ENCODE measurements at places on chromosomes 5 and 9.

DNA sequence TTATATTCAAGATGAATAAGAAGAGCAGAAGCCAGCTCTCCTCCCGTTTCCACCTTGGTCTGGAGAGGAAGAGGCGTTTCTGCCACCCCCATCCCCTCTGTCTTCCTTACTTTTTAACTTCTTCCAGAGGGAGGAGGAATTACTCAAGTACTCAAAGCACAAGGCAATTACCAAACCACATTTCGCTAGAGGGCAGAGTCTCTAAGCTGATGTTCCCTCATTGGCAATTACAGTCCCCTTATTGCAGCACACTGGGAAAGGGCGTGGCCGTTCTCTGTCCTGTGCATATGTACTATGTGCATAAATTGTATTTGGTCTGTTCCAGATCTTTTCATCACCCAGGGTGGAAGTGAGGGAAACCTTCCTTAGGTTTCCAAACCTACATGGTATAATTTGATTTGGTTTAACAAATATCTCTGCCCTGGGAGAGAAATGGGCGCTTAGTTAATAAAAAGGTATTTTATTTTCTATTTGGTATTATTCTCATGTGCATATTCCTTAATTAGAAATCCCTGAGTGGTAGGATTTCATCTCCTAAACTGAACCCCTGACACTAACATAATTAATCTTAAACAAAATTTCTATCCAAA, 29.8 kb upstream of the ALDOB start:
- no peak for DNase-seq

DNA sequence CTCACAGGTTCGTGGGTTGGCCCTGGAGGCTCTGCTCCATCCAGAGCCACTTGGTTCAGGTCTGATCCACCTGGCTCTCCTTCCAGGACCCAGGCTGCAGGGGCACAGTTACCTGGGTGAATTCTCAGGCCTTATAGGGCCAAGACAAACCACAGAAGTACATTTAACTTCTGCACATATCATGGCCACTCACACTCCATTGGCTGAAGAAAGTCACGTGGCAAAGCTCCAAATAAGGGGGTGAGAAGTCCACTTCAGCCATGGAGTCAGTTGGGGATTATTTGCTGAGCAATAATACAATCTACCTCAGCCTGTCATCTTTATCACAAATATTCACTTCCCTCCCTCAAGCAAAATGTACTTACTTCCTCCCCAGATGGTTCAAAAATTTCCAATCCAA, 83.6 kb downstream of the MACROH2A1 start:
- DNase-seq, result no peak

GRCh38 chr5:33997331-33997983, 10.4 kb downstream of the AMACR start:
- DNase-seq, result no peak

DNA sequence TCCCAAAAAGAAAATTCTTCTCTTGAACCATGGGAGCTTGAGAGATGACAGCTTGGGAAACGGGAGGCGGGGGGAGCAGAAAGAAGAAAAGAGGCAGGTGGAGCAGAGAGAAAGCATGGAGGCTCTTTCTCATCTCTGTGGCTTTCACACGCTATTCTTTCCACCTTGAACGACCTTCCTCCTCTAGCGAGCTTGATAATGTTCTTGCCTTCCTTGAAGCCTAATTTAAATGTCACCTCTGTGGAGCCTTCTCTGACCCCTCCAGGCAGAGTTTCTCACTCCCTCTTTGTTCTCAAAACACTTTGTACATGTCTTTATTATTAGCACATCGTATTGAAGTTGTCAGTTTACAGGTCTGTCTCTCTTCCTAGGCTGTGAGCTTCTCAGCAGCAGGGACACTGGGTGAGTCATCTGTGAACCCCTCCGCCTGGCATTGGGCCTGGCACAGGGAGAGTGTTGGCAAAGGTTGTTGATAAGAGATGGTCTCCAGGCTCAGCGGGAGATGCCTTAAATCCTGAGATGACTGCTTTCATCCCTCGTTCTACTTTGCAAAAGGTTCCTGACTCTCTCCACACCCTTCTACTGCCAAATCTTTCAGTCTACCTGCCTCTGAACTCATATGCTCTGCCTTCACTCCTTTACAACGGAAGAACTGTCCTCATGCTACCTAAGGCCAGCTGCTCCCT, 14.1 kb upstream of the STRBP start:
- no peak for DNase-seq

DNA sequence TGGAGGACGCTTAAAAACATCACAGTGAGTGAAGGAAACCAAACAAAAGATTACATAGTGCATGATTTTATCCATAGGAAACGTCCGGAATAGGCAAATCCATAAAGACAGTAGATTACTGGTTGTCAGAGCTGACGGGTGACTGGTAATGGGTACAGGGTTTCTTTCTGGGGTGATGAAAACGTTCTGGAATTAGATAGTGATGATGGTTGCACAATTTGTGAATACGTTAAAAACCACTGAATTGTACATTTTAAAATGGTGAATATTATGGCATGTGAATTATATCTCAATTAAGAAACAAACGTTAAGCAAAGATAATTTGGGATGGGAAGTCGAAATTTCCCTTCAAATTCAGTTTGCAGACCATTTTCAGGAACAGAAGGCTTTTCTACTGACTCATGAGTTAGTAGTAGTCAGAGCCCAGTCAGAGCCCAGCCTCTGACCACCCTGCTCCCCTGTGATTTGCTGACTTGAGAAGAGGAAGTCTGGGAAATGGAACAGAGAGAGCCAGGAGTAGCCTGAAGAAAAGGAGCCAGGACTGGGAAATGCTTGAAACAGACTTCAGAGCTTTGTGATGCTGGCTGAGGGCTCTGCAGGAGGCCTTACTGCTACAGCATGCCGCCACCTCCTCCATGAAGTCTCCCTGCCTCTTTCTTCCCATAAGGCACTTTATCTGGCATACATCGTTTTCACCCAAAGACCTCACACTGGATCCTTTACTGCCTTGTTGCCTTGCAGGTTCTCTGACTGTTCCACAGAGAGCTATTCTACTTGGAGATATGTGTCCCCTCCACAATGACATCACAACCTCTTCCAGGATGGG, 46.4 kb upstream of the CTNNA1 start:
- DNase-seq, result no peak

- peak; percentile 61 for DNase-seq
Observed at GRCh38 chr9:114930056-114930812, at the start of gene TNFSF8. Gene TNFSF8 (minus strand): TSS chr9:114930591. CDS start chr9:114930303, 288 bp downstream.

DNA sequence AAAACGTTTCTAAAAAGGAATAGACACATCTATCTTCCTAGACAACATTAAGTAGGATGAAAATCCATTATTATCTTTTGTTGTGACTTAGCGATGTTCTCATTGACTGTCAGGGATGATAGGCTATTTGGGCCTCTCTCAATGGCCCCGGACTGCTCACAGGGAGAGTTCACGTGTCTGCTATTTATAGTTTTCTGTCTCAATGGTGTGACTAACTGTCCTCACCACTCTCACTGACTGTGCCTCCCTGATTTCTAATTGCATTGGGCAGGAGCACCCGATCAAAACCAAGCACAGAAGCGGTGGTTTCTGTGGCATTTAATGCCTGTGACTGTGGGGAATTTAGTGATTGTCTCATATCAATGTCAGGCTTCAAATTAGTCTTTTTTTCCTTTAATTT, 286.7 kb upstream of the KLF9 start:
- DNase-seq, result no peak

- DNase-seq, result no peak
Observed at GRCh38 chr5:102743900-102744299, 11.2 kb upstream of the PAM start.

DNA sequence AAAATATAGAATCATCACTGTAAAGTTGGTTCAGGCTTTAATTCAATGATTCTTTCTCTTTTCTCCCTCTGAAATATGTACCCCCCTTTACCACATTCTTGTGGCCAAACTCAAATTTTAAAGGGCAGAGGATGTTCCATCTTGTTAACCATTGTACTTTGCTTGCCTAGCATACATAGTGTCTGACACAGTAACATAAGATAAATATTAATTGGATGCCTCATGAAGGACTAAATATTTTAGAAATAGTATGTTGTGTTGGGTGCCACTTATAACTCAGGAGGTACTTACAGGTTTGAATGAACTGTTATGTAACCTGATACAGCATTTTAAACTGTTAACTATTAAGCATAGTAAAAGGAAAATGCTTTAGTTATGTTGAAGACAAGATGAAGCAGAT, 71.5 kb downstream of the NIPBL start:
- no peak for DNase-seq

GRCh38 chr5:52787600-52788504, at the start of the genes ITGA1 and PELO:
Gene ITGA1 (plus strand): TSS chr5:52787916. CDS start chr5:52788354, 438 bp downstream.
Gene PELO (plus strand): TSS chr5:52787916. CDS start chr5:52800395, 12,479 bp downstream.
- peak; percentile 55 for DNase-seq

DNA sequence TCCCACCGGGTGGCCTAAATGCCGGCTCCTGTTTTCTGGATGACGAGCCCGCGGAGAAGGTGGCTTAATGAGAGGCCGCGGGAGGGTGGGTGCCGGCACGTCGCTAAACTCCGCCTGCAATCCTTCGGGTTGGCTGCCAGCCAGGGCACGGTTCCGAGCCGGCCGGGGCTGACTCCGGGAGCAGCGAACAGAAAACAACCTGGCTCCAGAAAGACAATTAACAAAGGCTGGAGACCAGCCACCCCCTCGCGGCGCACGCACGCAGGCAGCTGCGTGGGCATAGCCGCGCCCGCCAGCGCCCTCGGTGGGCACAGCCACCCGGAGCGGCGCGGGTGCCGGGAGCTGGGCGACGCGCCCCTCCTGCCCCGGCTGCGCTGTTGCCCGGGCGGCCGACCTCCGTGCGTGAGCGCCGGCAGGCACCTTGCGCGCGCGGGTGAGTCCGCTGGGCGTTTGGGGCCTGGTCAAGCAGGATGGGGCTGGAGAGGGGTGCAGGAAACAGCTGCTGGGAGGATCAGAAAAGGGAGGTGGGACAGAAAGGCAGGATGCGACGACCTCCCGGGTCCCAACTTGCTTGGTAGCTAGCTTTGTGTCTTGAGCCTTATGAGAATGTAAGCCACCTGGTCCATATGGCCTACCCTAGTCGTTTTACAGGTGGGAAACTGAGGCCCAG, at the start of gene ARHGEF37:
Gene ARHGEF37, plus strand, starts transcription at position 307 of the 670 bp plus-strand sequence. CDS start 16,272 bp downstream, outside the sequence.
- peak; percentile 35 for DNase-seq

DNA sequence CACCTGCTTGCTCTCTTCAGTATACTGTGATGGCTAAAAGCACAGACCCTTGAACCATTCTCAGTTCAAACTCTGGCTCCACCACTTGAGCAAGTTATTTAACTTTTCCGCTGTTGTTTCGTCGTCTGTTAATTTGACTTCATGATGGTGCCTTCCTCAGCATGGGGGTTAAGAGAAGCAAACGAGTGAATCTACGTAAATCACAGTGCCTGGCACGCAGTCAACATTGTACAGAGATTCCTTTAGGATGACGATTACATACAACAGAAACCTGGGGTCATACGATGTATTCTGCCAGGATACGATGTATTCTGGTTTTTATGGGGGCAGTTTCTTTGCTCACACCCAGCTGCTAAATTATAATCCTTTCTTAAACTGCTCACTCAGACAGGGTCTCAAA, 515.6 kb downstream of the CCDC171 start:
- no peak for DNase-seq

DNA sequence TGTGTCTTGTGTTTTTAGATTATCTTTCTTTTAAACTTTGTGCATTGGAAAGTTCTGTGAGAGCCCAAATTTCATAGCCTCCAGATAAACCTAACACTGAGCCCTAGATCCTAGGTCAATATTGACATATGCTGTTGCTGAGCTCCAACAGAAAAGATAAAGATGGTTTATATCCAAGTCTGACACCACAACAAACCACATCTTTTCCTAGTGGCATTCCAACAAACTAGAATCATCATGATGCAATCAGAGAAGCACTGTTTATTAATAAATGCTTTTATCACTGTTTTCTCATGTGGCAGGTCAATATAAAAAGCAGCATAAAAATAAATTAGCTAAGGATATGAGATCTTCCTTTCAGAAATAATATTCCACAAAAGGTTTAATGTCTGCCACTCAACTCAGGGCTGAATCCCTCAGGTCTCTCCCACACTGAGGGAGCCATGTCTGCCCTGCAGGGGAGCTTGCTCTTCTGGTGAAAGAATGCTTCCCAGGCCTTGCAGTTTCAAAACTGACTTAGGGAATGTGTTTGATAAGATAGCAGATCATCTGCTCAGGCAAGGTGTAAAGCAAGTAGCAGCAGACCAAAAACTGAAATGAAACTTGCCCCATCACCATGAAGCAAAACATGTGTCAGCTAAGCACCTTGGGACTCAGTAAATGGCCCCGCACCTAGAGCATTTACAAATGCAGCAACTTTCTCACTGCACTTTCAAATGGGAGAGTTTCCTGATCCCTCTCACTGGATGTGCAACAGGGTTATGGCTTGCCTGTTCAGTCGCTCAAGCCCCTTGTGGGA, 493.0 kb downstream of the AGTPBP1 start:
- no peak for DNase-seq
